ENCODE measurements at places on chromosomes 6 and 20.

- DNase-seq = peak; percentile 55
Observed at GRCh38 chr6:18245642-18246041, 18.7 kb downstream of the DEK start.

DNA sequence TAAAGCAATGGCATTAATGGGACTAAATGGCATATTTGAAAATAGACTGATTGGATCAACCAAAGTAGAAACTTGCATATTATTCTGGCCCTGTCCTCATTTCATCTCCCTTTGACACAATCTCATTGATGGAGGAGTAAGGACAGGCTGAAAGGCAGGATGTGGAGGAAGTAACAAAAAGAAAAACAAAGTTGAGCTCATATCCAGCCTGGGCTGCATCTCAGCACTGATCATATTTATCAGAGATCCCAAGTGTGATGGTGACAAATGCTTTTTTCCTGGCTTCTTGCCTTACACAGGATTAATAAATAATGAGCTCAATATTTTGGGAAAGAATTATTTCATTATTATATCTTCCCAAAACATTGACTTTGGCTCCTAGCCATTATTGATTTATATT lies 622.7 kb downstream of the CD109 start:
- no peak for DNase-seq

GRCh38 chr6:158831571-158831970 lies 12.4 kb upstream of the EZR start:
- DNase-seq = no peak

DNA sequence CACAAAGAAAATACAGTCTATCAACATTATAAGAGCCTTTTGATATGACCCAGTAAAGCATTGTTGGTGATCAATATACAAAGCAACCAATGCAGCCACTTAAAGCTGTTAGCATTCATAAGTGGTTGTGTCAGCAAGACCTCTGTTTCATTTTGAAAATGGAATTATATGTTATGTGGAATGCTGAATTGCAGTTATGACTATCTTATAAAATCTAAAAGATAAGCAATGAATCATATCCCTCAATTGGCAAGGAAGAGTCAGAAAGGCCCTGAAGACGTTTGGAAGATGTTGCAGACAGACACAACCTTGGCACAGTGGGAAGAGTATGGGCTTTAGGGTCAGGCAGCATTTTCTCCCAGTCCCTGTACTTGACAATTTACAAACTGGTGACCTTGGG lies 93.8 kb upstream of the RNF217 start:
- DNase-seq = no peak

GRCh38 chr20:16810216-16810615 lies 62.1 kb downstream of the OTOR start:
- no peak for DNase-seq

DNA sequence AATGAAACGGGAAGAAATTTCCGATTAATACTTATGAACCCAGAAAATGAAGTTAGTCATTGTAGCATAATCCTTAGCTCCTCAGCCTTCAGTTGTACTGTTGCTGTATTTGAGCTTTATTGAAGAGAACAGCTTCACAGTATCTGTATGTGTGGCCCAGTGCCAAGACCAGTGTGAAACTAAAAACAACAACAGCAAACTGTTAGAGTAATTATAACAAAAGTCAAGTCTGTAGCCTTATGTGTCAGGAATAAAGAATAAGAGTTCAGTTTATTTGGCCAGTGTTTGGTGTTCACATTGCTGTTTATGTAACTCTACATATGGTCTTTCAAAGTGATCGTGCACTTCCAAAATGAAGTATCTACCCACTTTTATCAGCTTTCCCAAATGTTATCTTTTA lies 70.9 kb downstream of the ARID1B start:
- no peak for DNase-seq

Measured in activated T-cell treated with anti-CD3 and anti-CD28 coated beads, Interleukin-2, amount 50 U/mL, for 72 hours (primary cell).